ENCODE measurements at places on chromosomes 5 and 9.

- DNase-seq, result no peak
These were observed 157.3 kb downstream of the RXRA start for GRCh38 chr9:134483361-134484184.

- no peak for DNase-seq
These were observed 390.7 kb downstream of the DMAC1 start for GRCh38 chr9:7408845-7409244.

DNA sequence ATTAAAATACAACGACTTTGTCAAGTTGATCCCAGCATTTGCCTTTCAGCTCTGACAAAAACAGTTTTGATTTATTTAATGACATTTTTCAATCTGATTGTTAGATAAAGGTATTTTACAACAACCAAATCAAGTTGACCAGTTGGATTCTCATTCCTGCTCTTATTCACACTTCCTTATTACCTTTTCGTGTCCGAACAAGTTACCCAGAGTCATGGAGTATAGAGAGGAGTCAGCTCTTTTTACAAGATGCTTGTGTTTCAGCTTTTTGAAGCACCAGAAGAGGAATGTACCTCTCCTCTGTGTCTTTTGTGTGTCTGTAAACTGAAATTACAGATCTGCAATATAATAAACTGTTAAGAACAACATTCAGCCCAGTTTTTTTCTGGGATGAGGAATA is 151.3 kb upstream of the TMEM161B start:
- DNase-seq, result no peak

- DNase-seq, result no peak
These were observed 246.9 kb downstream of the FANCC start for GRCh38 chr9:95070549-95071021.

DNA sequence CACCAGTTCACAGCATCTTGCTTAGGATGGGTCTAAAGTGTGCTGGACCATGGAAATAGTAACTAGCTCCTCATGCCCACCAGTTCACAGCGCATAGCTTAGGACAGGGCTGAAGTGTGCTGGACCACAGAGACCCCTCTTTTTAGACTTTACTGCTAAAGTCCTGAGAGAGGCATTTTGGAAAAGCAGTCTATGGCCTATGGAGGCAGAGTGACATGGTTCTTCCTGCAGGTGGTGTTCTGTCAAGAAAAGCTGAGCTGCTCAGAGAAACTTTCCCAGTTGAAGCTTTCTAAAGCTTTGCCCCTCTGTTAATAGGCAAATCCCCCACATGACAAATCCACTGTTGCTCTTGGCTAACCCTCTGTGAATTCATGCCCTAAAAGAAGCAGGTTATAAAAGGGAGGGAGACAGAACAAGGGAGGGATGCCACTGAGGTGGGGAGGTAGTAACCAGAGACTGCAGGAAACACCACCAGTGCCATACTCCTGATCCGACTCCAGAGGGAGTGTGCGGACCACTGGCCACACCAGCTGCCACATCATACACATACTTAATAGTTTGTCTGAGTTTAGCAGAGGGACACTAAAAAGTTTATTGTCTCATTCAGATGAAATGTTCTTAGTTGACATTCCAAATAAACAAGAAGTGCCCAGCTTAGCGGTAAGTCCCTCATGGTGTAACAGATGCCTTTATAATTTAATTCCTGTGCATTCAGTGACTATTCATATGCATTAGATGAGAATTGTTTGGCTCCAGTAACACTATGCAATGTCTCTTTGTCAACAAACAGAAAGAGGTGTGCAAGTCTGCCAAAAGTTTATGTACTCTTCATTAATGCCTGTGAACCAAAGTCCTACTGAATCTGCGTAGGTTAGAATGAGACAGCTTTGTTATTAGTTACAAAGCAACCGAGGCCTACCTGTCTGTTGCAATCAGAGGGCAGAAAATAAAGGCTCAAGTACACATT is 236.2 kb upstream of the NFIL3 start:
- DNase-seq, result no peak

GRCh38 chr5:41508696-41509398 is 1.6 kb downstream of the PLCXD3 start:
- DNase-seq, result no peak

All from right kidney (tissue), 9 donors.